Stimulated activated CD8-positive, alpha-beta memory T cell treated with anti-CD3 and anti-CD28 coated beads, Interleukin-15, amount 100 ng/mL, for 24 hours (primary cell): ENCODE measurements at places on chromosomes 16 and 17.
A peak's percentile ranks its signal among the peaks of the same experiment; 100 is the strongest.

DNA sequence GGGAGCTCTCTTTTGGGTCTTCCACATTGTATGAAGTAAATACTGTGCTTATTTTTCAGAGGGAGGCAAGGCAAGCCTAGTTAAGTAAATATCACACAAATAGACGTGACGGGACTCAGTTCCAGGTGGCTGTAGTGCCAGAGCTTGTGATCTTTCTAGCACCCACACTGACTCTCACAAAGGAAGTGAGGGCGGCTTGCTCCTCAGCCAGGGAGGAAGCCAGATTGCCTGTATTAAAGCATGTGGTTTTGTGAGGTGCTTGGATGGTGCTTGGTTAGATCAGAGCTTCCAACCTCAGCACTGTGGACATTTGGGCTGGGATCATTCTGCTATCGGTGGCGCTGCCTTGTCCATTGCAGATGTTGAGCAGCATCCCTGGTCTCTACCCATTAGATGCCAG, 80.1 kb downstream of the VAT1L start:
- DNase-seq, result no peak

- no peak for DNase-seq
Measured at GRCh38 chr16:12637002-12637401, 166.7 kb downstream of the CPPED1 start.

- DNase-seq, result no peak
Measured at GRCh38 chr16:66360624-66361324, 5.7 kb upstream of the CDH5 start.

DNA sequence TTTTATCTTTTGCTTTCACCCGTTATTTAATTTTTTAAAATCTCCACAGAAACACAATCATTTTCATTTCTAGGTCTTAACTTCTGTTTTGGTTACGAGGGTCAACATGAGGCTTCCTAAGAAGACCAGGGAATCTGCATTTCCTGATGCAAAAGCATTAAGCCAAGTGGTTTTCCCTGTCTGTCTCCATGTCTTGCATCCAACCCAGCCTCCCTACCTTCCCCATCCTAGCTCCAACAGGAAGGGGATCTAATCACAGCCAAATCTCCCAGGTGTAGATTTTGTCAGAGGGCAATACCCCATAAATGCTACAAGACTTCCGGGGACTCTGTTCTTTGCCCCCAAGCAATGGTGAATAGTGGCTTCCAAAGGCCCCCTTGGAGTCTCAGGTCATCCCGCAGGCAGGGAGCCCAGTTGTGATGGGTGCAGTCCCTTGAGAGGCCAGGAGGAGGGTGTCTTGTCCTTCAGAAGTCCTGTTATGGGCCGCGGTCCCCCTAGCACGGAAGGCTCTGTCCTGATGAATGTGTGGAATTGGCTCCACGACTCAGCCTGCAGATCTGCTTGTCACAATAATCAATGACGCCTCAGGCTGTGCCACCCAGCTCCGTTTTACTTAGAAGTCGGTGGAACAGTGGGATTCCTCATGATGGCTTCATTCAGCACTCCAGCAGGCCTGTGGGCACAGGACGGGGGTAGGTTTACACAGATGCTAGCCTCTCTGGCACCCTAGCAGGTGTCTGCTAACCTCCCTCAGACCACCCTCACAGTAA, 141.1 kb downstream of the RGS9 start:
- DNase-seq, result no peak

DNA sequence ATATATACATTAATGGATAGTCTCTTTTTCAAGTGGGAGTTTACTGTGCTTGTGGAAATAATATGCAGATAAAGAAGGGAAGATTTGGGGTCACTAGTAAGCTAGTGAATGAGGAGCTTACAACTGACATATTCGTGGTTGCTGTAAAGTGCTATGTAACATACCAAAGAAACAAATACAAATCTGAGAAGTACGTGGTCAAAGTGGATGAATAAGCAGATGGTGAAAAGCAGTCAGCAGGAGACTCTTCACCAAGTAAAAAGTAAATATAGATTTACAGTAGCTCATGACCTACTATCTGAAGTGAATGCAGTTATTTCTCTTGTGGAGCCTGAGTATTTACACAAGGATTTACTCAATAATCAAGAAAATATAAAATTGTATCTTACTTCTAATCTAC, 136.6 kb upstream of the ELAC2 start:
- DNase-seq, result no peak

GRCh38 chr17:14316126-14316832, 15.4 kb downstream of the HS3ST3B1 start:
- DNase-seq, result no peak

DNA sequence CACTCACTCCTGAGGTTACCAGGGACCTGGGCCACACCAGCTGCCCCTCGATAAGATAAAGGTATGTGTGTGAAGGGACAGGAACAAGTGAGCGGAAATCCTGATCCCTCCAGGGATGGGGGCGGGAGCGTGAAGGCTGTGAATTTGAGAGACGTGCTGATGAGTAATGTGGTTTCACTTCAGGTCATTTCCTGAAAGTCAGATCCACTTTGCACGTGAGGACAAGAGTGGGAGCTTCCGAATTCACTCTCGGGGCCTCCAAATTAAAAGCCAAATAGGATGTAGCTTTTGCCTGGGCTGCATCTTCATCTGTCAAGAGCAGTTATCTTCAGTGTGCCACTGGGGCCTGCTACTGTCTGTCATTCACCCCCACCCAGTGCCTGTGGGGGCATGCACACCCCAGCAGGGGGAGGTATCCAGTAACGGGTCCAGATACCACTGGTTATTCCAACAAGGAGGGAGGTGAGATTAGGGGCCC, 87.4 kb upstream of the LHX1 start:
- peak; percentile 3 for DNase-seq

- DNase-seq, result no peak
Measured at GRCh38 chr16:30924076-30924912, 922 bp downstream of the FBXL19 start.

DNA sequence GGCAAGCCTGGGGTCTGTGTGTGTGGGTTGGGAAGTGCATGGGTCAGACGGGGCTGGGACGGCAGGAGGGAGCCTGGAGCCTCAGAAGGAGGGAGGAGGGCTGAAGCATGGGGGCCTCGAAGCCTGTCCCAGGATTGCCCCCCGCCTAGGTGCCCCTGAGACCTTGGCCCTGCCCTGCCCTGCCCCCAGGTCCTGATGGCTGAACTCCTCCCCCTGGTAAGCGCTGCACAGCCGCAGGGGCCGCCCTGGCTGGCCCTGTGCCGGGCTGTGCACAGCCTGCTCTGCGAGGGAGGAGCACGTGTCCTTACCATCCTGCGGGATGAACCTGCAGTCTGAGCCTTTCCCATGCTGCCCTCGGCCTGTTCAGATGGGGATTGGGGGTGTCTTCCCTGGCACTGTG, 4.4 kb downstream of the TEDC2 start:
- no peak for DNase-seq

- no peak for DNase-seq
Measured at GRCh38 chr16:57643910-57644309, 15.5 kb downstream of the ADGRG1 start.

DNA sequence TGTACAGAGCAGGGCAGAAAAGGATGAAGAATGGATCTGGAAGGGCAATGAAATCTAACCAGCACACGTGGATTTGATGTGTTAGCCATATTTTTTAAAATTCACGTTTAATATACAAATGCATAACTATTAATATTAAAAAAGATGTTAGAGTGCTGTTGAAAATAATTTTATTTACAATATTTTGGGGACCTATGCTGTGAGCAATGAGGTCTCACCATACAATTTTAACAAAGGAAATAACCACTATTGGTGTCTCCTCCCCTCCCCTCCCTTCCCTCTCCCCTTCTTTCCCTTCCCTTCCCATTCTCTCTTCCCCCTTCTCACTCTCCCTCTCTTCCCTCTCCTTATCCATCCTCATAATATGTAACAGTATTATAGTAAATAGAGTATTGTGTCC, 64.2 kb upstream of the GPR139 start:
- DNase-seq, result no peak

- no peak for DNase-seq
Measured at GRCh38 chr17:21001111-21001812, 41.5 kb downstream of the USP22 start.

DNA sequence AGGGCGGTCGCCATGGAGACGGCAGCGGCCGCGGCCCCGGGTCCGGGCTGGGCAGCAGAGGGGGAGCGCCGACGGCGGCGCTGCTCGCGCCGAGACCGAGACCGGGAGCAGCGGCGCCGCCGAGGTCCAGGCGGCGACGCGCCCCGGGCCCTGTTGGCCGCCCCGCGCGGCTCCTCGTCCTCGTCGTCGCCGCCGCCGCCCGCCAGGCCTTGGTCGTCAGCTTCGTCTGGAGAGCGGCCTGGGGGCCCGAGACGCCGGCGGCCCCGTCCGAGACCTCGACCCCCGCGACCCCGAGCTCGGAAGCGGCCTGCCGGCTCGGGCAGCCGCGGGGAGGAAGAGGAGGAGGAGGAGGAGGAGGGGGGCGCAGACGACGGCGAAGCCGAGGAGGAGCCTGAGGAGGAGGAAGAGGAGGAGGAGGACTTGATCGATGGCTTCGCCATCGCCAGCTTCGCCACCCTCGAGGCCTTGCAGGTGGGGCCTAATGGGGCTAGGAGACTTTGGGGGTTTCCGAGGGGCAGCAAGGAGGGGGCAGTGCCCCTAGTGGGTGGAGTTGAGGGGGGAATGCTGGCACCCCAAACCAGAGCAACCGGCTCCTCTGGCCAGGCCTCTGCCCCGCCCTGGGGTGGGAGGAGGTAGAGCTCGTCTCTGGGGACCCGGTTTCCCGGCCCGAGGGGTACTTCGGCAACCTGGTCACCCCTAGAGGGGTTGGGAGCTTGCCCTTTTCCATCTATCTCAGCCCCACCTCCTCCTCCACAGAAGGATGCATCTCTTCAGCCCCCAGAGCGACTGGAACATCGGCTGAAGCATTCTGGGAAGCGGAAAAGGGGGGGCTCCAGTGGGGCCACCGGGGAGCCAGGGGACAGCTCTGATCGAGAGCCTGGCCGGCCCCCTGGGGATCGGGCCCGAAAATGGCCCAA, 1.5 kb downstream of the FBRS start:
- DNase-seq, result peak; percentile 31

DNA sequence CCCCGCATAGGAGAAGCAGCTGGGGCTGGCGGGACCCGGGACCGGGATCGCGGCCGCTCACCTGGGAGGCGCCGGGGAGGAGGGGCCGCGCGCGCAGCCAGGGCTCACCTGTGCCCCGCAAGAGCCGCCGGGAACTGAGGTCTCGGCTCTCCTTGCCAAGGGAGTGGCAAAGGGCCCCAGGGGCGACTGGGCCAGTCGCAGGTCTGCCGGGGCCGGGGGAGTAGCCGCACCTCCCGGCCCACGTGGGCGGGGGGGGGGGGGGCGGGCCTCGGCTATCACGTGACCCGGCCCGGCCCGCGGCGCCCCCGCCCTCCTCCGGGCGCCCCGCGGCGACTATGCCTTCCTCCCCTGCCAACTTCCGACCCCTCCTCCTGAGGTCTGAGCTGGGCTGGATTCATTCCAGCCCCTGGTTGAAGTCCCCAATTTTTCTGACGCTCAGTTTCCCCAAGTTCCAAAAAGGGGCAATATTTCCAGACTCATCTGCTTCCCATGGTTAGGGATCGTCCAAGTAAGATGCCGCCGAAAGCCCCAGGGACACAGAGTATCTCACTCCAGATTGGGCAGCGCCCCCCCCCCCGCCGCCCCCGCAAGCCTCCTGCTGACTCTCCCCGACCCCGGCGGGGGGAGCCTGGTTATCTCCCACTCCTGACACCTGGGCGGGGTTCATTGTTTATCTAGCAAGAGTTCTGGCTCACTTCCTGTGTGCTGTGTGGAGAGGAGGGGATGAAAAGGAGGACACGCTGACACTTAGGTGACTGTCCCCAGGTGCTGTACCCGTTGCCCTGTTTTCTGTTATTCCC, at the start of gene TMC6:
TMC6 (minus strand) TSS at position 205 of the 800 bp plus-strand sequence. CDS start 1,923 bp downstream, outside the sequence.
- DNase-seq, result no peak

DNA sequence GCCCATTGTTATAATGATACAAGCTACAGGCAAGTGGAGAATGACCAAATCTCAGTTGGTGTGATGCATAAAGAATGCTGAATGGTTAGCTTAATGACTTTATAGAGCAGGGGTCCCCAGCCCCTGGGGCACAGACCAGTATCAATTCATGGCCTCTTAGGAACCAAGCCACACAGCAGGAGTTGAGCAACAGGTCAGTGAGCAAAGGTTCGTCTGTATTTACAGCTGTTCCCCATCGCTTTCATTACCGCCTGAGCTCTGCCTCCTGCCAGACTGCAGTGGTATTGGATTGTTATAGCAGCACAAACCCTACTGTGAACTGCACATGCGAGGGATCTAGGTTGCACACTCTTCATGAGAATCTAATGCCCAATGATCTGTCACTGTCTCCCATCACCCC, 114.0 kb upstream of the ZFHX3 start:
- DNase-seq, result no peak

- no peak for DNase-seq
Measured at GRCh38 chr17:48597778-48598631, 4.4 kb upstream of the HOXB5 start.

DNA sequence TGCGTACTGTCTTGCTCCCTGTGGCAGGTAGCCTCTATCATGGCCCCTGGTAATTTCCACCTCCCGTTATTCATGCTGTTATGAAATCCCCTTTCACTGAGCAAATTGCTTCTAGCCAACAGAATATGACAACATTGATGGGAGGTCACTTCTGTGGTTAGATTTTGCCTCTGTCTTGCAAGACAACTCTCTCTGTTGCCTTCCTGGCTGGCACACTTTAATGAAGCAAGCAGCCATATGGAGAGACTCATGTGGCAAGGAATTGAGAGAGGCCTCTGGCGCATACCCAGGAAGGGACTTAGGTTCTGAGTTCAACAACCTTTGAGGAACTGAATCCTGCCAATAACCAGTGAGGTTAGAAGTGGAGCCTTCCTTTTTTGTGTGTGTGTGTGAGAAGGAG, 51.8 kb upstream of the GPRC5B start:
- DNase-seq, result no peak

GRCh38 chr16:24993722-24994686, 21.2 kb downstream of the ARHGAP17 start:
- no peak for DNase-seq

- no peak for DNase-seq
Measured at GRCh38 chr17:59753522-59754467, 46.3 kb downstream of the VMP1 start.

DNA sequence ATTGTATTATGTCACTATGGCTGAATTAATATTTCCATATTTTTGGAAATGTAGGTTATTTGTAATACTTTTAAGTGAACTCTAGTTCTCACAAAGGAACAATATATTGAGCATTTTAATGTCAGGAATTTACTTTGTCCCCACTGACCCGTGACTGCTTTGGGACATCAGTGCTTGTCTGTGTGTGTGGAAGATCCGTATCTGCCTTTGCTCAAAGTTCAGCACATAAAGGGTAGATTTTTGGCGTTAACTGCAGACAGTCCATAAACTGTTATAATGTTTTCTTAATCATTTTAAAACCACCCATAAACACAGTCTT, 39.3 kb upstream of the AQP8 start:
- DNase-seq, result no peak

GRCh38 chr16:67084345-67085028, 25.3 kb upstream of the PHAF1 start:
- DNase-seq, result no peak
